ENCODE measurements at places on chromosomes 5 and 9.

- no peak for DNase-seq
Measured at GRCh38 chr5:108216890-108217289, 165.0 kb downstream of the FBXL17 start.

GRCh38 chr5:107948377-107948776 is 277.6 kb upstream of the EFNA5 start:
- peak; percentile 25 for DNase-seq

DNA sequence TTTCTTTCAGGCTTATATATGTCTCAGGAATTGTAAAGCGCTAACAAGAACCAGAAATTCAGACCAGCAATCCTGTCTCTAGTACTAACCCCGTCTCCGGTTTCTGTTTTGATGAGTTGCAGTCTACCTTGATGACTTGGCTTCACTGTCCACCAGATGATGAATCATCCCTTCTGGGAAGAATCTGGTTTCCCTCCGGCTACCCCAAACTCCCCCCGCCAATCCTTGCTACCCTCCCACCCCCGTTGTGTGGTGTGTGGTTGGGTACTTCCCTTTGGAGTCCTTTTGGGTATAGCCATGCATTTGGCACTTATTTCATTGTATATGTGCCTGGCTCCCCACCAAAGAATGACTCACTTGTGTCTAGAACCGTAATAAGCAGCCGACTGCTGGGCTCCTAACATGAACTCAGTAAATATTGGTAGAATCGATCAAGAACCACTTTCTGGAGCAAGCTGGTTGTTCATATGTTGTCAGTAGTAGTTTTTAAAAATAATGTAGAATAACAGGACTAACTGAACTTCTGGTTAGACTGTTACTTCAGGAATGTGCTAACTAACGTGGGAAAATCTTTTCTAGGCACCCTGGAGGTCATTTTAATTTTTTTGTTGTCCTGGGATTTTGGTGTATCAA is 8.3 kb upstream of the TGFBI start:
- no peak for DNase-seq

DNA sequence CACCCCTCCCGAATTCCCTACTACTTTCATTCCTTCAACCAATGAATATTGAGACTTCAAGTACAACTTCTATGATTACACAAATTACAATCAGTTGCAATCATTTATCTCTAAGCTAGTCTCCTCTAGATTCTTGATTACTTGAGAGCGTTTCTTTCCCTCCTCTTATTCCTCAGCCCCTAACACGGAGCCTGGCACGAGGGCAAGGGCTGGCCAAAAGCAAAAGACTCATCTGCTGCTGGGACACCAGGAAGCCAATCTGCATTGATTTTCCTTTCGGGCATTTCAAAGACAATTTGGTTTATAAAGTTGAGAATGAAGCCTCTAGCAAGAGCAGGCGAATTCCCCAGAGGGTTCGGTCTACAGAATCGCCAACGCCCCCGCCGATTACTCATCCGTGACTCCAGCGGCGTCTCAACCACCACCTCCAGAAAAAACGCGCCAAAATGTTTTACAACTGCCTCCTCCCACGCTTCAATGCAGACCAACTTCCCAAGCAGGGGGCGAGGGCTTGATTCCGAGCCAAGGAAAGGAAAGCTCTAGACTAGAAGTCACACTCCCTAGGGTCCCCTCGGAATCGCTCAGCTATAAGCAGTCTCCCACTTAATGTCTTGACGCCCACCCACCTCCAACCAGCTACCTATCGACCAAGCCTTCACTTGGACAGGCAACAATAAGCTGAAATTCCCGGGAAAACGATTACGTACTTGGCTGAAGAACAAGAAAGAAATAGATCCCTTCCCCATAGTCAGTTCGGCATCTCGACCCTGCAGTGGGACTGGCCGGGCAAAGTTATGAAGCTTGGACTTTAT is 1.5 kb downstream of the PCSK1 start:
- peak; percentile 44 for DNase-seq

DNA sequence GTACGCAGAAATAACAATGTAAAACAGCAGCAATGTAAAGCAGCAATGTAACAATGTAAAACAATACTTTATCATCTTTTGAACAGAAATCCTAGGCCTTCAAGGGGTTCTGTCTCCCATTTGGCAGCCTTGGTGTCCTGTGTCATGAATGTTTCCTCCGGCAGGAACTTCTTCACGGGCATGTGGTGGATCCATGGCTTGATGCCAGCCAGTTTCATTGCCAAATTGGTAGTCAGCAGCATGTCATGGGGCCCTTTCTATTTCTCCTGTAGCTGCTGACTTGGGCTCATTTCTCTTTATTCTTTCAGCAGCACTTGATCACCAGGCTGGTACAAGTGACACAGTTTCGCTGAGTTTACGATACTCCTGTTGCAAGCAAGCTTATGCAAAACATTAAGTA is 275.3 kb downstream of the HTR1A start:
- no peak for DNase-seq

DNA sequence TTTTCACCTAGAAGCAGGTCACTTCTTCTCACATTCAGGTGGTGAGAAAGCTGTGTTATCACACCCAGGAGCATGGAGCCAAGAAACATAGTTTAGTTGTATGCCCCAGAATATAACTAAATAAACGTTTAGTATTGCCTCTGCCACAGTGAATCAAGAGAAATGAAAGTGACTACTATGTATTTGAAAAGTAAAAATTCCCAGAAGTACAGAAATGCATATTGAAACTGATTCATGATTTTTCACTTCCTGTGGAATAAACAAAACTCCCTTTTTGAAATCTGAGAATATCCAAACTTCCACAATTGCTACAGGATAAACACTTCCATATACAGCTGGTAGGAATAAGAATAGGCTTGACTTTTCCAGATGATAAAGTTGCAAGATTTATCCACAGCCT is 15.3 kb upstream of the NINJ1 start:
- no peak for DNase-seq

DNA sequence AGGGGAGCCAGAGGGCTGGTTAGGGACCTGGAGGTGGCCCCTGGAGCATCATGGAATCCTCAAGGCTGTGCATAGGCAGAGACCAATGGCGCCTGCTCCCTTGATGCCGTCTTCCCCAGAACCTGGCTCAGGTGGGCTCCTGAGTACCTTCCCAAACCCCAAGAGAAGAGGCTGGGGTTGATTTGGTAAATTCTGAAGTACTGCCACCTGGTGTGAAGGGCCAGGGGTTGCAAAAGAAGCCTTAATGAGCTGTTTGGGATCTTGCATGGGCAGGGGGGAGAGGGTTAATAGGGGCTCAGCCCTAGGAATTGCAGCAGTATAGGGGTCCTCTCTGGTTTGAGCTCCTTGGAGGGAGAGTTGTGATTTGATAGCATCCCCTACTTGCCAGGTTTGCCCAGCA is 52.1 kb downstream of the CYSTM1 start:
- no peak for DNase-seq

DNA sequence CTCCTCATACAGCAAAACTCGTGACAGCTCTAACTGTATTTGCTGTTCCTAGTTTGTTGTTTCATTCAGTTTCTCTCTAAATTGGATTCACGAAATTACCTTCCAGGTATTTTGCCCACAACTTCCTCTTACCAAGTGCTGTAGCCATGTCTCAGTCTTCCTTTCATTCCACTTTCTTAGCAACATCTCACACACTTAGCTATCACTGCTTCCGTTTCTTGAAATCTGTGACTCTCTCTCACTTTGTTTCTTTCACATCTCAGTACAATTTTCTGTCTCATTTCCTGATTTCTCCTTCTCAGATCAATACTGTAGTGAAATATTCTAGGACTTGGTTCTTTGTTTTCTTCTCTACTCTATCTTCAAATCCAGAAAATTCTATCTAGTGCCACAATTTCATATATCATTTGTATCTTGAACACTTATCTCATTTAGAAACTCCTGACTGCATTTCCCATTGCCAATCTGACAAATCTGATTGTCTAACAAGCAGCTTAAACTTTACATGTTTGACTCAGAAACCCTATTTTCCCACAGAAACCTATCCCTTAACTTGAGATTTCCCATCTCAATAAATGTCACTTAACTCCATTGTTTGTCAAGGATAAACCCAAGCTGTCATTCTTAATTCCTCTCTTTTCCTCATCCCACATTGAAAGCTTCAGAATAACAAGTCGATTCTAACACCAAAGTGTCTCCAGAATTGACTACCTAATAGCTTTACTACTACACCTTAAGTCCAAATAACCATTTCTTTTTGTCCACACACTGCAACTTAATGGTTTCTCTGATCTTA is 303.1 kb downstream of the CDH12 start:
- no peak for DNase-seq

- no peak for DNase-seq
Measured at GRCh38 chr5:177427211-177427822, 841 bp downstream of the GRK6 start.

DNA sequence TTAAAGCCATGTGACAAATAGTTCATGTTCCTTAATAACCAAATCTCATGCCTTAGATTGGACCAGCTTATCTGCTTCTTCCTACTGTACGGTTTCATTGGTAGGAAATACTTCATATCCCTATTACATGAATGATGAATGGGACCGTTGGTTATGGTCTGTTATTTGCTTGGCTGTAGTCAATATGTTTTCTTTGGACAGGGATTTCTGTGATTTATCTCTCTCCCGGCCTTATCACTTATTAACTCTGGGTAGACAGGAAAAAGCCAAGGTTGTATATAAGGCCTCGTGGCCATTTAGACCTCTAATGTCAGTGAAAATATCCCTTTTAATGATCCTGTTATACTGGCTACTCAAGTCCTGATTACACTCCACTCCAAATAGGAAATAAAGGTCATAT is 330.6 kb downstream of the EBF1 start:
- DNase-seq = no peak

- DNase-seq = no peak
Measured at GRCh38 chr9:23663536-23663935, 162.5 kb downstream of the ELAVL2 start.

DNA sequence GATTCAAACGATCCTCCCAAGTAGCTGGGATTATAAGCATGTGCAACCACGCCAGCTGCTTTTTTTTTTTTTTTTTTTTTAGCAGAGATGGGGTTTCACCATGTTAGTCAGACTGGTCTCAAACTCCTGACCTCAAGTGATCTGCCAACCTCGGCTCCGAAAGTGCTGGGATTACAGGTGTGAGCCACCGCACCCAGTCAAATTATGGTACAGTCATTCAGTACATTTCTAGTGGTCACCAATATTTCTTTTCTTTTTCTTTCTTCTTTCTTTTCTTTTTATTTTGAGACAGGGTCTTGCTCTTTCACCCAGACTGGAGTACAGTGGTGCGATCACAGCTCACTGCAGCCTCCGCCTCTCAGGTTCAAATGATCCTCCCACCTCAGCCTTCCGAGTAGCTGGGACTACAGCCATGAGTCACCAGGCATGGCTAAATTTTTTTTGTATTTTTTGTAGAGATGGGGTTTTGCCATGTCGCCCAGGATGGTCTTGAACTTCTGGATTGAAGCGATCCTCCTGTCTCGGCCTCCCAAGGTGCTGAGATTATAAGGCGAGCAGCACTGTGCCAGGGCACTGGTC is 25.4 kb upstream of the DCP2 start:
- no peak for DNase-seq

DNA sequence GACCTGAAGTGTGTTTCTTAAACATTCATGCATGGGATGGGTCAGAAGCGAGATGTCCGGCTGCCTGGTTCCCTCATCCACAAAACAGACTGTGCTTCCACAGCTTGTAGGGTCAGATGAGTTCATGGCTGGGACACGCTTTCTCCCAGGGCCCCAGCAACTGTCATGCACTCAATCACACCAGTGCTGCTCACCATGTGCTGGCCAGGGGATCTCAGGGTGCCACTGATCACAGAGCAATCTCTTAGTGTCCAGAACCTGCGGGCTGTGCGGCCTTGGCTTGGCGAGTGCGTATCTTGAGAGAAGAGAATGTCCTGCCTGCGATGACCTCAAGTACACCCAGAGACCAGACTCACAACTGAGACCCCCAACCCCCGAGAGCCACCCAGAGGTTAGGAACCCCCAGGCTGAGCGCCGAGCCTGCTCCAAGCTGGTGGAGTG is 26.0 kb upstream of the FCN2 start:
- no peak for DNase-seq

DNA sequence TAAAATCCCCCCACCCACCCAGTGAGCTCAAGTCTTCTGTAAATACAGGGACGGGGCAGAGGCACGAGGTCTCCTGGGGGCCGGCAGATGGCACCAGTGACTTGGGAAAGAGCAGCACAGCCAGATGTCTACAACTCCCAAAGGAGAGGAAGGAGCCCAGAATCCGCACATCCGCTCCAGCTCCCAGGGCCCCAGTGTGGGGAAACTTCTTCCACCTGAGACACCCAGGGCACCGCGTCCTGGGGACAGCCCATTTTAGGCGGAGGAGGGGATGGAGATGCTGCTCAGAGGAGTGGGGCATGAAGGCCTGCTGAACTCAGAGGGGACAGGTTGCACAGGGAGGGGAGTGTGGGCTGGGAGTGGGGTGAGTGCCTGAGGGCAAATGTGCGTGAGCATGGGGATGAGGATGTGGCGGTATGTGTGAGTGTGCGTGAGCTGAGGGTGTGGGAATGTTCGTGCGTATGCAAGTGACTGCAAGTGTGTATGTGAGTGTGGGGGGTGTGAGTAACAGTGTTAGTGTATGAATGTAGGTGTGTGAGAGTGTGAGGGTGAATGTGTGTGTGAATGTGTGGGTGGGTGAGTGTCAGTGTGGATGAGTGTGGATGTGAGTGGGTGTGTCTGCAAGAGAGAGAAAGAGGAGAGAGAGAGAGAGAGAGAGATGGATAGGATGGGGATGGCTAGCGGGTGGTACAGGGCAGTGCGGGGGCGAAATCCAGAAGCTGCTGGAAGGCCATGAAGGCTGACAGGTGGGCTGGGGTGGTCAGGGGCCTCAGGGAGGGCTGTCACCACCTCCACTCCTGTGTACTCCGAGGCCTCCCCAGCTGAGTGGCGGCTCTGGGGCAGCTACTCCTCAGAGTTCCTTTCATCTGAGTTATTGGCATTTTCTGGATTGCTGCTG is 63.5 kb downstream of the DUSP1 start:
- DNase-seq = no peak

GRCh38 chr9:76192013-76192412 is 202.2 kb downstream of the RFK start:
- no peak for DNase-seq

DNA sequence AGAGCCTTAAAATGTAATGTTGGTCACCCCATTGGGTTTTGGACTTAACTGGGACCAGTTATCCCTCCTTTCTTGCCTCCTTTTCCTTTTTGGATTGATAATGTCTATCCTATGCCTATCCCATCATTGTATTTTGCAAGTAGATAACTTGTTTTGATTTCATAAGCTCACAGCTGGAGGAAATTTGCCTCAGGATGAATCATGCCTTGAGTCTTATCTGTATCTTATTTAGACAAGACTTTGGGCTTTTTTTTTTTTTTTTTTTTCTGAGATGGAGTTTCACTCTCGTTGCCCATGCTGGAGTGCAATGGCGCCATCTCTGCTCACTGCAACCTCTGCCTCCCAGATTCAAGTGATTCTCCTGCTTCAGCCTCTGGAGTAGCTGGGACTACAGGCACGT is 443.3 kb downstream of the DNAH5 start:
- no peak for DNase-seq

DNA sequence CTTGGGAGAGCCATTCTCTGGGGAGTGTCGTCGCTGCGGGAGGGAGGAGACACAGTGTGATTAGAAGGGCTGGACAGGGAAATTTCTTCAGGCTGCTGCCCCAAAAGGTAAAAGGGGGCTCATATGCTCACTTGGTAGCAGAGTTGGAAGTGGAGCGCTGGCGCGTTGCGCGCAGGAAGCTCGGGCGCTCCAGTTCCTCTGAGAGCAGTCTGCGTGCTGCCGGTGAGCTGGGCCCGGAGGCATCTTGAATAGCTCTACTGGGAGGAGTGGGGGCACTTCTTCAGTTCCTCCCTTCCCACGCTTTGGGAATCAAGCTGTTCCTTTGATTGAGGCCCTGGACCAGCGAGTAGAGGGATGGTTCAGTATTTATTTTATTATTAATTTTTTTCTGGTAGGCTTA is 2.7 kb downstream of the RXFP3 start:
- no peak for DNase-seq

GRCh38 chr9:129336601-129337331 is 158.7 kb upstream of the IER5L start:
- no peak for DNase-seq

Measured in NCI-H1092 (cell line).